ENCODE measurements at places on chromosomes 16 and 17. TPM values are rescaled to one million over a fixed set of nuclear protein-coding genes. Genes with fewer than 3 reads are reported as not detected.

GRCh38 chr17:15892731-15893657 is 51.9 kb upstream of the ADORA2B start:
- no peak overlapping the region for H3K27ac ChIP-seq
- no peak overlapping the region for H3K4me3 ChIP-seq
- DNase-seq, result peak; percentile 58
- H3K27me3 ChIP-seq, result no peaks in the 10 kb centered on the region
- peaks cover 4% of the 10 kb centered on the region for H3K4me1 ChIP-seq
- no peaks in the 10 kb centered on the region for H3K36me3 ChIP-seq

GRCh38 chr16:48526058-48526957 is 83.7 kb downstream of the N4BP1 start:
- no peak overlapping the region for H3K27ac ChIP-seq
- no peaks in the 10 kb centered on the region for H3K4me1 ChIP-seq
- H3K27me3 ChIP-seq, result no peaks in the 10 kb centered on the region
- DNase-seq, result peak; percentile 49

- no peak overlapping the region for H3K27ac ChIP-seq
- H3K4me3 ChIP-seq, result no peak overlapping the region
- no peaks in the 10 kb centered on the region for H3K36me3 ChIP-seq
- H3K27me3 ChIP-seq, result no peaks in the 10 kb centered on the region
- DNase-seq, result no peak
- H3K4me1 ChIP-seq, result no peaks in the 10 kb centered on the region
Observed at GRCh38 chr17:80025140-80025539, 10.5 kb downstream of the TBC1D16 start.

- H3K27me3 ChIP-seq, result no peaks in the 10 kb centered on the region
- no peak overlapping the region for H3K27ac ChIP-seq
- no peaks in the 10 kb centered on the region for H3K36me3 ChIP-seq
Observed at GRCh38 chr17:59315866-59316265, 15.6 kb upstream of the YPEL2 start.

GRCh38 chr17:29073520-29073919 is 30.6 kb downstream of the PIPOX start:
- no peak for DNase-seq
- no peak overlapping the region for H3K4me3 ChIP-seq
- H3K36me3 ChIP-seq, result peaks cover 10% of the 10 kb centered on the region
- H3K4me1 ChIP-seq, result peaks cover 5% of the 10 kb centered on the region

- no peak overlapping the region for H3K4me3 ChIP-seq
- no peaks in the 10 kb centered on the region for H3K36me3 ChIP-seq
- H3K27me3 ChIP-seq, result no peaks in the 10 kb centered on the region
- H3K4me1 ChIP-seq, result peaks cover 10% of the 10 kb centered on the region
- no peak overlapping the region for H3K27ac ChIP-seq
Observed at GRCh38 chr16:79587897-79588296, 12.6 kb downstream of the MAF start.

The MRPL10 gene
- 32.9 TPM for total RNA-seq

The NEK8 gene
- 5.7 TPM for total RNA-seq

All from lung (tissue), 17 donors.